Stimulated activated memory B cell treated with anti-CD40 and anti-IgM and Interleukin-4, amounts not matched to agents 10 μg/mL and 1 μg/mL and 100 μg/mL, for 72 hours (primary cell): ENCODE measurements at places on chromosomes 13 and 19.

- peaks cover 25% of the 10 kb centered on the region for H3K4me1 ChIP-seq
- peak; percentile 2 for ATAC-seq
- peaks cover 26% of the 10 kb centered on the region for H3K27me3 ChIP-seq
- peaks cover under 1% of the 10 kb centered on the region for H3K36me3 ChIP-seq
- peak overlapping the region; percentile 91 for H3K27ac ChIP-seq
These were observed 699 bp downstream of the RCBTB2 start for GRCh38 chr13:48532256-48532505.

DNA sequence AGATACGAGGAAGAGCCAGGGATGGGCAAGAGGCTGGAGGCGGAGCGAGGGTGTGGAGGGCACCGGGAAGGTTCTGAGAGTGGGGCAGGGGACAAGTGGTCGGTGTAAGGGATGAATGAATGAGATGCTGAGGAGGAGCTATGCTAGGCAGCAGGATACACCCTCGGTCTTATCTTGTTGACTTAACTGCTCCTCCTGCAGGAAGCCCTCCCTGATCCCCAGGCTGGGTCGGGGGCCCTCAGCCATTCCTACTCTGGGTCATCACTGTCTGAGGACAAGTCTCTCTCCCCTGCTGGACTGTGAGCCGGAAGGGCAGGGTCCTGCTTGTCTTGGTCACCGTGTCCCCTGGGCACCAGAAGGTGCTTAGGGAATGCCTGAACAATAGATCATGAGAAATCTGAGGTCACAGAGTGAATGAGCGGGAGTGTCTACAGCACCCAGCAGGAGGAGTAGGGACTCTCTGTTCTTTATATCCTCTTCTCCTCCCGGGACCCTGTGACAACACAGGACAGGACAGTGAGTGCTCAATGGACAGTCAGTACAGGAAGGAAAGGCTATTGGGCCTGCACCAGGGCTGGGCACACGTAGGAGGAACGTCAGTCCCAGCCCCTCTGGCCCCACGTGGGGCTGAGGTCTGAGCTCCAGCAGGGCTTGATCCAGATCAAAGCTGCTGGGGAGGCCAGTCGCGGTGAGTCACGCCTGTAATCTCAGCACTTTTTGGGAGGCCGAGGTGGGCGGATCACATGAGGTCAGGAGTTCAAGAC lies 6.5 kb downstream of the NKPD1 start:
- H3K4me1 ChIP-seq: peaks cover 32% of the 10 kb centered on the region
- peak overlapping the region; percentile 9 for H3K4me3 ChIP-seq
- ATAC-seq: no peak
- no peaks in the 10 kb centered on the region for H3K36me3 ChIP-seq

DNA sequence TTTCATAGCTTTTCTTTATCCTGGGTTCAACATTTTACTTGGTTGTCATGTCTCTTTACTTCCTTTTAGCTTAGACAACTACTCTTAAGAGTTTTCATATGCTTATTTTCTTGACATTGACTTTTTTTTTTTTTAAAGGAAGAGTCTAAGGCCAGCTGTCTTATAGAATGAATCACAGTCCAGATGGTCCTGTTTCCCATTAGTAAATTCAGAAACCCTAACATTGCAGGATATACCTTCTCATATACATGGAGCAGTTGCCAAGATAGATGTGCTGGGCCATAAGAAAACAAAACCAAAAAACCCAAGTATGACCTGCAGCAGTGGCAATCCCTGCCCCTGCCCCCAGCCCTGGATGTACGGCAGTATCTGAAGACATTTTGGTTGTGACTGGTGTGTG lies 72.8 kb downstream of the COG3 start:
- peak overlapping the region; percentile 50 for H3K27ac ChIP-seq
- no peaks in the 10 kb centered on the region for H3K4me1 ChIP-seq
- peaks cover 43% of the 10 kb centered on the region for H3K36me3 ChIP-seq
- H3K27me3 ChIP-seq: no peaks in the 10 kb centered on the region
- no peak for ATAC-seq

DNA sequence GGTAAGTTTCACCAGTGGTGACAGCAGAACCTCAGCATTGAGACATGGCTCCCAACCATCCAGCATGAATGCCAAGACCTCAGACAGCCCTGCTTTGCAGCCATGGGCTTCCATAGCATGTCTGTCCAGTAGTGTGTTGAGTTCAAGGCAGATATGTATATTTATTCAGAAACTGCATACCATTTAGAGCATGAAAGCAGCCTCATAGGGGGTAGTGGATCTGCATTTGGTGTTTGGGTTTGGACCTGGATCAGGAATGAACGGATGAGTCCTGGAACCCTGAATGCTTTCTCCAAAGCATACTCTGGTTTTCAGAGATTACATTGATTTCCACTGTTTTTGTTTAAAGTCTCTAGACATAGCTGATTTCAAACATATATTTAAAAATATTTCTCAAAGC lies 114.3 kb downstream of the ESD start:
- no peaks in the 10 kb centered on the region for H3K27me3 ChIP-seq
- no peak for ATAC-seq
- H3K27ac ChIP-seq: no peak overlapping the region
- H3K4me1 ChIP-seq: peaks cover 10% of the 10 kb centered on the region
- peaks cover 25% of the 10 kb centered on the region for H3K36me3 ChIP-seq

DNA sequence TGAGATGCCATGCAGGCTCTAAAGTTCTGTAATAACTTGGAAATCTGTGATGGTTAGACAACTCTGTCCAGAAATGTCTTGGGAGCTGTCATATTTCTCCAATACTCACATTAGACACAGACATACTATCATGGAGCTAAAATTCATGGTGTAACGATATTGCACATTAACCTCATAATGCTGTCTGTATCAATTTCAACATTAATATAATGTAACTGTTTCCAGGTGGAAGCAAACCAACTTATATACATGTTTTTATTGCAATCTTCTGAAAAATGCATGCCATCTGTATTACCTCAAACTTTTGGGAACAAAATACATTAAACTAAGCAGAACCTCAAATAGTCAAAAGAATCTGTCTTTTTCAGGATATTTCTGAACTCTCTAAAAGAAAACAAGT lies 14.7 kb upstream of the SPART start:
- H3K27me3 ChIP-seq: no peaks in the 10 kb centered on the region
- no peak overlapping the region for H3K27ac ChIP-seq
- no peak for ATAC-seq

DNA sequence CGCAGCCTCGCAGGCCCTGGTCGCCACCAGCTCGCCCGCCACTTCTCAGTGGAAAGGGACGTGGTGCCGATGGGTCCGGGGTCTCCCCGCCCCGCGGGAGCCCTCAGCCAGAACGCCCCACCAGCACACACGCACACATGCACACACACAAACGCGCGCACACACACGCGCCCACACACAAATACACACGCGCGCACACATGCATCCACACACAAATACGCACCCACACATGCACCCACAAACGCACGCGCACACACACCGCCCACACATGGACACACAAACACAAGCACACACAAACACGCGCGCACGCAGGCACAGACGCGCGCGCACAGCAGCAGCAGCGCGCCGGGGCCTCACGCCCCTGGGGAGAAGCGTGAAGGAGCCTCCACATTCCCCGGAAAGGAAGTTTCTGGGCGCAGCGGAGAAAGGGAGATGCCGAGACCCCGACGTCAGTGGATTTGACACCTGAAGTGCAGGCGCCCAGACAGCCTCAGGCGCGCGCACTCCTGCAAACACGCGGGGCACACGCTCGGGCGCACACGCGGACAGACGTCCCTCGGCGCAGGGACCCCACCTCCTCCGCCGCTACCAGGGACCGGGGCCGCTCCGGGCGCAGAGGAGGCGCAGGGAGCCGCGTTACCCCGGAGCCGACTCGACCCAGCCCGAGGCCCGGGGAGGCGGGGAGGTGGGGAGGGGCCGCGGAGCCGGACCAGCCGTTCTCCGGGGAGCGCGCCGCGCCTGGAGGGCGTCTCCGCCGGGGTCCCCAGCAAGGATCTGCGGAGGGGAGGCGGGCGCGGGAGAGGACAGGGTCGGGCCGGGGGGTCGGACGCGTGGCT lies 622 bp downstream of the RASA3 start:
- peak overlapping the region; percentile 94 for H3K27ac ChIP-seq
- no peaks in the 10 kb centered on the region for H3K27me3 ChIP-seq
- no peaks in the 10 kb centered on the region for H3K36me3 ChIP-seq
- peaks cover 67% of the 10 kb centered on the region for H3K4me1 ChIP-seq
- peak overlapping the region; percentile 99 for H3K4me3 ChIP-seq
- ATAC-seq: peak; percentile 2

- H3K4me3 ChIP-seq: peak overlapping the region; percentile 98
- H3K36me3 ChIP-seq: peaks cover 21% of the 10 kb centered on the region
- H3K27me3 ChIP-seq: no peaks in the 10 kb centered on the region
- H3K4me1 ChIP-seq: peaks cover 55% of the 10 kb centered on the region
- peak overlapping the region; percentile 100 for H3K27ac ChIP-seq
These were observed 610 bp upstream of the WBP4 start for GRCh38 chr13:41060724-41061074.

- peaks cover 62% of the 10 kb centered on the region for H3K36me3 ChIP-seq
- H3K27me3 ChIP-seq: no peaks in the 10 kb centered on the region
- peak; percentile 97 for ATAC-seq
- H3K27ac ChIP-seq: peak overlapping the region; percentile 81
These were observed 38.3 kb downstream of the TMED1 start for GRCh38 chr19:10797541-10798256.

DNA sequence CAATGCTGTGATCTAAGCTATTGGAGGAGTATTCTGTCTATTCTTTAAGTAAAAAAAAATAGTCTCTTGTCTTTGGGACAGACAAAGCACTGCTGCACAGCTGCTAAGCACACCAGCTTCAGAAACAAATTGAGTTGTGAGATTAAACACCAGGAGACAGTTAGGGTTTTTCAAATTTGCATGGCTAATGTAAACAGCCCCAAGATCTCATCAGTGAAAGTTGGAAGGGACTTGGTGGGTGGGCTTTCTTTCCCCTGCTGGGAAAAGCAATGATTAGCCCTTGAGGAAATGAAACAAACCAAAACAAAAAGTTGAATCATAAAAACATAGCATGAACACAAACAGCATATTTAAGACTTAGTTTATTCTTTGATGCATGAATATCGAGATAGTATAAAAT lies 143.6 kb upstream of the SLITRK1 start:
- H3K4me3 ChIP-seq: no peak overlapping the region
- no peaks in the 10 kb centered on the region for H3K27me3 ChIP-seq
- H3K36me3 ChIP-seq: no peaks in the 10 kb centered on the region
- ATAC-seq: no peak
- no peak overlapping the region for H3K27ac ChIP-seq
- H3K4me1 ChIP-seq: no peaks in the 10 kb centered on the region

DNA sequence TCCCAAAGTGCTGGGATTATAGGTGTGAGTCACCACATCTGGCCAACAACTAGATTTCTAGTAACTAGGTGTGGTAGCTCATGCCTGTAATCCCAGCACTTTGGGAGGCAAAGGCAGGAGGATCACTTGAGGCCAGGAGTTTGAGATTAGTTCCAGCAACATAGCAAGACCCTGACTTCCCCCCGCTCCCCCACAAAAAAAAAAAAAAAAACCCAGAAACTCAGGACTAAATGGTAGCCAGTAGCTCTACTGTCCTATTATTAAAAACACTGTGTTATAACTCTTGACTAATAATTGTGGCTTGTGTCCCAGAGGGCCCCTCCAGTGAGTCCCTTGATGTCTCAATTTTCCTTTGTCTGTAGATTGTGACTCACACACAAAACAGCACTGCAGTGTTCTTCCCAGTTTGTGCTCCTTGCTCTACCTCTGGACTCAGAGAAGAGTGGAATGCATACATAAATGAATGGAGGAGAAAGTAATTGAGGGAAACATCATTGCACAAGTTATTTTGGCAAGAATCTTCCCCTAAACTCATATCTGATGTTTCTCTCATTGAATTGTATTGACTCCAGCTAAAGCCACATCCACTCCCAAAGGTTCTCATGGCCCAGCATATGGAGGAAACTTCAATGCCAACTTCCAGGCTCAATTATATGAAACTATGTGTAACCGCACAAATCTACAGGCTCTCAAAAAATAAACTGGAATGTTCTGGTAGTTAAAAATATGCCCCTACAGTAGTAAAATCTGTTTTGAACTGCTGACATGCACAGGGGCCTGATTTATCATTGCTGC lies 8.8 kb downstream of the TPT1 start:
- no peaks in the 10 kb centered on the region for H3K27me3 ChIP-seq
- peaks cover 37% of the 10 kb centered on the region for H3K36me3 ChIP-seq
- peak overlapping the region; percentile 64 for H3K27ac ChIP-seq
- H3K4me1 ChIP-seq: peaks cover 79% of the 10 kb centered on the region
- H3K4me3 ChIP-seq: no peak overlapping the region
- ATAC-seq: no peak

- H3K36me3 ChIP-seq: peaks cover 58% of the 10 kb centered on the region
- no peaks in the 10 kb centered on the region for H3K4me1 ChIP-seq
- H3K4me3 ChIP-seq: no peak overlapping the region
- no peak for ATAC-seq
These were observed 277.8 kb downstream of the ABCC4 start for GRCh38 chr13:95023405-95023804.

DNA sequence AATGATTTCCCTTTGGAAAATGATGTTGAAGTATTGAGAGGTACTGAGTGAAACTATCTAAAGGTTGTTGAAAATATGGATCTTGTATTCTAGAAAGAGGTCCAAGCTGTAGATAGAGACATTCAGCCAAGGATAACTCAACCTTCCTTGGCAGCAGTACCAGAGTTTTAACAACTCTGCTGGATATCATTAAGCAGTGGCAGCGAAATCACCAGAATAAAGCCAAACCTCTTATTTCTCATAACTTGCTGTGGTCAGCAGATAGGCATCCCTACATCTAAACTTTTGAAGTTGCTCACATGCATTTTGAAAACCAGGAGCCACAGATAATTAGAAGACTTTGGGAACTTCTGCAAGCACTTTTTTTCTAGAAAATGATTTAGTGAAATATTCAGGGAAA lies 559.8 kb downstream of the IRS2 start:
- H3K4me1 ChIP-seq: no peaks in the 10 kb centered on the region
- H3K27me3 ChIP-seq: peaks cover 17% of the 10 kb centered on the region
- no peaks in the 10 kb centered on the region for H3K36me3 ChIP-seq
- no peak overlapping the region for H3K27ac ChIP-seq

GRCh38 chr13:32549788-32550187 lies 11.2 kb upstream of the N4BP2L2 start:
- no peak overlapping the region for H3K27ac ChIP-seq

GRCh38 chr19:33298146-33298911 lies 4.0 kb downstream of the CEBPA start:
- no peaks in the 10 kb centered on the region for H3K36me3 ChIP-seq
- no peak for ATAC-seq
- H3K27ac ChIP-seq: no peak overlapping the region
- H3K4me3 ChIP-seq: no peak overlapping the region
- H3K4me1 ChIP-seq: peaks cover 6% of the 10 kb centered on the region

GRCh38 chr13:105343134-105343806 lies 1192.2 kb downstream of the EFNB2 start:
- H3K27me3 ChIP-seq: no peaks in the 10 kb centered on the region
- H3K36me3 ChIP-seq: no peaks in the 10 kb centered on the region
- no peaks in the 10 kb centered on the region for H3K4me1 ChIP-seq
- no peak overlapping the region for H3K4me3 ChIP-seq
- no peak overlapping the region for H3K27ac ChIP-seq
- ATAC-seq: no peak
